Sigmoid colon (tissue), 7 donors: ENCODE measurements at places on chromosomes 6 and 20. TPM values are rescaled to one million over a fixed set of nuclear protein-coding genes. Genes with fewer than 3 reads are reported as not detected.

DNA sequence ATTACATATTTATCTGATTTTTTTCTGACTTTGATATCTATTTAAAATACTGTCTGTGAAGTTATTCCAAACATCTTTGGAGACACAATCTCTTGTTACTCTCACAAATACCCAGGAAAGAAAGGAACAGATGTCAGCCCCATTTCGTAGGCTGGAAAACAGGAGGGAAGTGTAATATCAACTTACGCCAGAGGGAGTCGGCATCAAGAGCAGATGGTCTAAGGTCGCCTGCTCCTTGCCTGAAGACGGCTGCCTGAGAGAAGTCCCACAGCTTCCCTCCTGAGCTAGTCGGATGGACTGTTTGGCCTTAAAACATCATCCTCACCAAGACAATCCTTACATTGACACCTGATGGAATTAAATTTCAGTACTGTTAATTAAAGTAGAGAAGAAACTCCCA, 13.4 kb downstream of the CST7 start:
- DNase-seq = peak; percentile 24

GRCh38 chr6:154537511-154538325, 27.2 kb upstream of the CNKSR3 start:
- DNase-seq = no peak

DNA sequence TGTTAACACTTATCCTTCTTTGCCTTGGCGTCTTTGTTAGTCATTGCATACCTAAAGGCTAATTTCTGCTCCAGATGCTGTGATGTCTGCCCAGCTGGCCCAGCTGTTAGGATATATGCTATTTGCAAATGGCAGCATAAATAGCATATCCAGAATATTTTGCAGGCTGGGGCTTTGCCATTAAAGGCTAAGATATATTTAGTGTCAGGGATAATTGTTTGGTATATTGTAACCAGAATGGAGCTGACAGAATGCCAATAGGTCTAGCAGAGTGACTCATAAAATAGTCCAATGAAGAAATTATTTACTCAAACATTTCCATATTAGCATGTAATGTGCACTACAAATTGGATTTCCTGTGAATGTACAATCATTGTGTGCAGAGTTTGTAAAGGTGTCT, 584.1 kb upstream of the FLRT3 start:
- DNase-seq = no peak

- peak; percentile 63 for DNase-seq
Measured at GRCh38 chr6:137489046-137490005, 4.9 kb downstream of the OLIG3 start.

GRCh38 chr6:75281653-75282052, 2.9 kb downstream of the TMEM30A start:
- DNase-seq = no peak

DNA sequence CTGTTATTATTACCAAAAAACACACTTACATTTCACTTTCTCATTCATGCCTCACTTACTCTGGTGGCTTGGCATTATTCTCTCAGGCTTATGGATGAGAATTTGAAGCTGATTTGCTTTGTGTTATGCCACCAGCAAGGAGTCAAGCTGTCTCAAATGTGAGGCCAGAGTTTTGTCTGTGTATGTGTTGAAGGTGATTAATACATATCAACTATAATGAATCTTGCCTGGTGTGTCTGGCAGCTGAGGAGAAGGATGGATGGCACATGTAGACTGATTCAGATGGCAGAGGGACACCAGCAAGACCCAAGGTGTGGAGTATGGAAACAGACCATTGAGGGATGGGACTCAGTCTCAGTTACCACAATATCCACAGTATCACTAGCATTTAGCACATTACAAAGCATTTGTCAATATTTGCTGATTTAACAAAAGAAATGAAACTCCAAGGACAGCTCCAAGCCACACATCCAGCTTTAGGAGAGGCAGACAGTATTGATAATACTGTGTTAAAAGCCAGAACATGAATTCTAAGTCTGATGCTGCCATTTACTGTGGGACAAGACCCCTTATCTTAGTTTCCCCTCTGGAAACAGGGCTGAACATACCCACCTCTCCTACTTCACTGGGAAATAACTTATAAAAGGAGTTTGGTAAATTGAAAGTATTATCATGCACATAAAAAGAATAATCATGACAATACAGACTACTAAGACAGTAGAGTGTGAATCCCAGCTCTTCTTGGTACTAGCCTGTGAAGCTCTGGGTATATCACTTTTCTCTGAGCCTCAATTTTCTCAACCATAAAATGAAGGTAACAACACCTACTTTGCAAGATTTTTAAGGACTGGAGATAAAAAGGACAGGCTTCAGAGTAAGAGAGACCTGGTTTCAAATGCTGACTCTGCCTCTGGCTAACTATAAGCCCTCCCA, 11.2 kb downstream of the BCL2L1 start:
- DNase-seq = no peak

DNA sequence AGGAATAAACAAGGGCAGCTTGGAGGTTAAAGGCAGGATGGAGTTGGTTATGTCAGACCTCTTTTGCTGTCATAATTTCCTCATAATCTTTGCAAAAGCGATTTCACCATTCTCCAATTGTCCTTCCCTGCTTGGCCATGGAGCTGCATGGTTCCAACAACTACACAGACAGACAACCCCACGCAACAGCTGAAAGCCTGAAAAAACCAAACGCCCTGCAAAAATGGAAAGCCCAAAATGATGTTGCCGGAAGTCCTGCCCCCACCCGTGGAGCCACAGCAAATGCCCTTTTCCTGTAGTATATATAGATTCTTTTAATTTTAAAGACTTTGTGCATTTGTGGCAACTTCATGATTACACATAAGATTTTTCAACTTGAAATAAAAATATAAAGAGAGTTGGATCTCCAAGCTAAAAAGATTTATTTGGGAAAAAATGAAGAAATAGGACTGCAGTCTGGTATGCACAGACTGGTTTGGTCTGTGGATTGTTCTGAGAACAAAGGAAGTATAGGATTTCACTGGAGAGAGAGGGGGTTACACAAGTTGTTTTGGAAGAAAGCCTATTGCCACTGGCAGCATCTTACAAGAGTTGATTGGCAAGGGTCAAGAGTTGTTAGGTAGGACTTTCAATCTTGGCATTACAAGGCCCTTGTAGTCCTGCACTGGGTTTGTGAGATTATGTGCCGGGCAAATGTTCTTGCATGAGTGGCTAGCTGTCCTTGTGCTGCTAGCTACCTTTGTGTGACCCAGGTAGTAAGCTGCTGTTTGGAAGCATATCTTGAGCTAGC, 190.0 kb downstream of the C6orf118 start:
- DNase-seq = no peak

DNA sequence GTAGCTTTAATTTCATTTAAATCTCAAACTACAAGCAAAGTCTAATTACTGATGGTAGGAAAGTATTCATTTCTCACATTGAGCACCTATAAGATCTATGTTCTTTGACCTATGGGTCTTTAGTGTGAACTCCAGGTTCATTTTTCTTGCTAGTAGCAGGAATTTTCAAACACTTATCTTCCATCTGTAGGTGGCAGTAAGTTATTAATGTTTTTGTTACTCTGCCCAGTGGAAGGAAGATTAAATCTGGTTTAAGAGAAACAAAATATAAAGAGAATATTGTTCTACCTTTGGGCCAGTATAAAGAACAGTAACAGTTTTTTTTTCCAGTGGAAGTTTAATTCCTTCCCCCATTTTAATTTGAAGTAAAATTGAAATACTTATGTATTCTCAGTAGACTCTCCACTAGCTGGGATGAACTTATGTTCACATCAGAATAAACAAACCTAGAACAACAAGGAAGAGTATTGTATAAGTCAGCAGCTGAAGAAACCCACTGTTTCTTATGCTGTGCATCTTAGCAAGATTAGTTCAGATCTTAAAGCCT, 328.2 kb downstream of the PHF3 start:
- no peak for DNase-seq

DNA sequence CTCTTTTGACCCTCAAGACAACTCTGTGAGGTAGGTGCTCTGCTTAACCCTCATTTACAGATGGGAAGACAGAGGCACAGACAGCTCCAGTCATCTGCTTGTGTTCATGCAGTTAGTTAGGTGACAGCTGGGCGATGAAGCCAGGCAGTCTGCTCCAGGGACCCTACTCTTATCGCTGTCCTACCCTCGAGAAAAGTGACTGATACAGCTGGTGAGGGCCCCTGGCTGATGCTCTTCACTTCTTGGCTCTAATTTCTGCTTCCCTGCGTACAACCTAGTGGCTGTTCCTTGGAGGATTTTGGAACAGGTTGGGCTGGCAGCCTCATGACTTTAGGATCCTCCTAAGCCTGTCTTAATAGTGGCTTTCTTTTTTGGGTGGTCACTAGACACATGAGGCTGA, 9.1 kb upstream of the TJAP1 start:
- DNase-seq = no peak

CLPSL2 gene
- total RNA-seq = not detected

- no peak for DNase-seq
Measured at GRCh38 chr6:155687645-155688044, 232.0 kb upstream of the NOX3 start.

GRCh38 chr6:132513831-132514545, 1.1 kb upstream of the STX7 start:
- DNase-seq = no peak

DNA sequence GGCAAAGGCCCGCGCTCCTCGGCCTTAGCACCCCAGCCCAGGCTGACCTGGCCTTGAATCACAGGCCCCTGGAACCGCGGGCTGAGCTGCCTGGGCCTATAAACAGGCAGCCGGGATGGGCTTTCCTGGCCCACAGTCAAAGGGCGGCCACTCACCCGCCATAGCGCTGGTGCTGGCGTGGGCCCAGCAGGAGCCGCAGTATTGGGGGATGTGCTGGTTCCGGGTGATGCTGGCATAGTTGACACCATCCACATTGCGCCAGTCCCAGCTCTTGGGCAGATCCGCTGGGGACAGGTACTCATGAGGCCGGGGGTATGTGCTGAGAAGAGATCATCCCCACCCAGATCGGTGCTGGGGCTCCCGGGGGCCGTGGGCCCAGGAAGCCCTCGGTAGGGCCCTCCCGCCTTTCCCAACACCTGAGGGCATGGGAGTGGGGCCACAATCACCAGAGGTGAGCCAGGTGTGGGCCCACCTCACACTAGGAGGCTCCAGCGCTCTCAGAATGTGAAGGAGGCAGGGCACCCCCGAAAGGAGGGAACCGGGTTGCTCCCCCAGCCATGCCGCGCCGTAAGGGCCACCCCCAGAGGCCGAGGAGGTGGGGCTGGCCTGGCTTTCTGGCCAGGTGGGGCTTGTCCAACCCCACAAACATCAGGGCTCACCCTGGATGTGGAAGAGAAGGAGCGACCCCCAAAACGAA, 739 bp downstream of the CTSZ start:
- peak; percentile 81 for DNase-seq
